ENCODE measurements at places on chromosomes 12 and 14.

- no peak for DNase-seq
These were observed 8.1 kb upstream of the ATP5MC2 start for GRCh38 chr12:53683983-53684382.

GRCh38 chr12:51362307-51362706, 15.8 kb upstream of the CELA1 start:
- DNase-seq: no peak

- peak; percentile 84 for DNase-seq
These were observed 670.6 kb downstream of the SLC16A7 start for GRCh38 chr12:60266381-60266852.

GRCh38 chr14:70156592-70156991, 32.2 kb downstream of the SLC8A3 start:
- DNase-seq: no peak

GRCh38 chr12:119179335-119180021, 747 bp downstream of the HSPB8 start:
- peak; percentile 67 for DNase-seq

DNA sequence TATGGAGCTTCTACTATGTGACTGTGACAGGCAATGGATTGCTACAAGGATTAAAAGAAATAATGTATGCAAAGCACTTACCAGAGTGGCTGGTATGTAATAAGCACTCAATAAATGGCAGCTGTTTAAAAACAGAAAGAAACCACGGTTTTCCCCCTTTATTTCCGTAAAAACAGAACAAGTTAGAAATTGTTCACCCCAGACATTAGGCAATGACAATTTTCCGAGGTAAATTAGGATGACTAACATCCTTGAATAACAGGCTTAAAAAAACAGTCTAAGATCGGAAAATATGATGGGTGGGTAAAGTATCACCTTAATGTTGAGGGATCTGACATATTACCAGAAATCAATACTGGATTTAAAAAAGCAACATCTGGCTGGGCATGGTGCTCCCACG, 20.9 kb upstream of the CNIH1 start:
- no peak for DNase-seq

- peak; percentile 59 for DNase-seq
These were observed 569.9 kb upstream of the MGAT4C start for GRCh38 chr12:86826051-86826450.

- DNase-seq: peak; percentile 67
These were observed 106.4 kb upstream of the PLEKHG7 start for GRCh38 chr12:92596383-92596782.

DNA sequence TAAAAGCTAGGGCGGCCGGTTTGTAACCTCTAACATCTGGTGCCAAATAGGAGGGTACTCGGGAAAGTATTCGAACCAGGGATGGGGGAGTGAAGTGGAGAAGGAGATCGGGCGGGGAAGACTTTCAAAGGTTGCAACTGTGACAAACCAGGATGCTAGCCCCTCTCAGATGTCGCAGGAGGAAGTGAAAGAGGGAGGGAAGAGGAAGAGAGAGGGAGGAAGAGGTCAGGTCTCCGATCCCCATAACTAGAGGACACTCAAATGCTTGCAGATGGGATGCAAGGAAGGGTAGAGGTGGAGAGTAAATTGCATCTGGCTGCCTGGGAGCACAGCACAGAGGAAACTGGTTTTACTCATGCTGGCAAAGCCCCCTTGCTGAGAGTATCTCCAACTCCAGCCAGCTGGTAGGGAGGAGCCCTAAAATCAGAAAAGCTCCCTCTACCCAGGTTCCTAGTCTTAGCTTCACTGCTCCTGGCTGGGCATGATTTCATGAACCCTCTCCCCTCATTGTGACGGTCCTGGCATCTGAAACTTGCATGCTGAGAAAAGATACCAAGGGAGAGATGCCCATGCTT, 696.7 kb upstream of the TBX3 start:
- DNase-seq: no peak

GRCh38 chr12:63814146-63814772, 30.2 kb upstream of the SRGAP1 start:
- DNase-seq: no peak

DNA sequence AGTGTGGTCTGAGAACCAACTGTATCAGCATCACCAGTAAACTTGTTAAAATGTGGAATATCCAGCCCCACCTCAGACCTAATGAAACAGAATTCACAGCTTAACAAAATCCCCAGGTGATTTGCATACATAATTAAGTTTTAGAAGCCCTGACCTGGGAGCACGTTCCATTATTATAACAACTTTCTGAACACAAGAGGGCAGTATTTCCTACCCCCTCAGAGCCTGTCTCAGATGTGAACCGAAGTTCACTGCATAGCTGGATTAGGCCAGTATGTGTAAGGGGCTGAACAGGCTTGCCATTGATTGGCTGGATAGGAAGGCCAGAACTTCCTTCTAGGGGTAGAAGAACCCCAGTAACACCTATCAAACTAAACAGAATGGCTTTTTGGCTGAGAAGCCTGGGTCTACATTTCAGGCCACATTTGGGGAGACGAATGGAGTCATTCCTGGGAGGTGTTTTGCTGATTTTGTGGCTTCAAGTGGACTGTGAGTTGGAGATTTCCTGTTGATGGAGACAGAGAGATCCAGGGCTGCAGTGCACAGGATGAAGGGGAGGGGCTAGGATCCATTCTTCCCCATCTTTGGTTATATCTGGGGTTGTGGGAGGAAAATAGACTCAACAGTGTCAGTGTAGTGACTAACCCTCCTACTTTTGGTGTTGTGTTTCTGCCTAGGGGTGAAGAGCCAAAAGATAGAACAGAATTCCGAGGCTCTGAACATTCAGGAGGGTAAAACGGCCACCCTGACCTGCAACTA, 94.7 kb upstream of the OR4E1 start:
- peak; percentile 26 for DNase-seq

DNA sequence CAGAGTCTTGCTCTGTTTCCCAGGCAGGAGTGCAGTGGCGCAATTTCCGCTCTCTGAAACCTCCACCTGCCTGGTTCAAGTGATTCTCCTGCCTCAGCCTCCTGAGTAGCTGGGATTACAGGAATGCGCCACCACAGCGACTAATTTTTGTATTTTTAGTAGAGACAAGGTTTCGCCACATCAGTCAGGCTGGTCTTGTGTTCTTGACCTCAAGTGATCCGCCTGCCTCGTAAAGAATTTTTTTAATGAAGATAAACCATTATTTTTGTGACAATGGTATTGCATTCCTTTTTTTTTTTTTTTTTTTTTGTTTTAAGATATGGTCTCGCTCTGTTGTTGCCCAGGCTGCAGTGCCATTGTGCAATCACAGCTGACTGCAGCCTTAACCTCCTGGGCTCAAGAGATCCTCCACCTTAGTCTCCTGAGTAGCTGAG, 25.8 kb downstream of the ACVR1B start:
- DNase-seq: peak; percentile 55

GRCh38 chr14:69226178-69226577, 33.8 kb upstream of the GALNT16 start:
- no peak for DNase-seq

GRCh38 chr14:105503296-105503640, 12.2 kb downstream of the TEDC1 start:
- no peak for DNase-seq

- peak; percentile 31 for DNase-seq
These were observed 9.7 kb upstream of the PLBD1 start for GRCh38 chr12:14577344-14577743.

- no peak for DNase-seq
These were observed 1.9 kb upstream of the CIROP start for GRCh38 chr14:23106747-23107045.

DNA sequence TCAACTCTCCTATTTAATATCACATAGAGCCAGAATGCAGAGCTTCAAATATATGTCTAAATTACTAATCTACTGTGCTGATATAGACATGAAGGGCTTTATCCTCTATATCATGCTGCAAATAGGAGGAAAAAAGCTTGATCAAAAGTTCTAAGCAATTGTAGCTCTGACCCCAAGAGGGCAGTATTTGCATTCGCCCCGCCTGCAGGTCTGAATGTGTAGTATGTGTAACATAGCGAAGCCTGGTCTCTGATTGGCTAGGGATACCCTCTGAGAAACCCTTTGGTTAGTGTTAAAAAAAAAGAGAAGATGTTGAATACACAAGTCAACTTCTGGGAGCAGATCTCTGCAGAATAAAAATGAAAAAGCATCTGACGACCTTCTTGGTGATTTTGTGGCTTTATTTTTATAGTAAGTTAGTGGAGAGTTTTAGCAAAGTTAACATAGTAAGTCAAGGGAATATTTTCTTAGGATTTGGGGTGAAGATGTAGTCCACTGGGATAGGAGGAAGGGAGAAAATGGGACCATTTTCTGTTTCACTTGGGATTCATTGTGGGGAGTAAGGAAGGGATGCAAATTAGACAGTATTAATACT, 151.6 kb upstream of the OR4E1 start:
- peak; percentile 33 for DNase-seq

Measured in NCI-H226 (cell line).